ENCODE measurements at places on chromosomes 4 and X. TPM values are rescaled to one million over a fixed set of nuclear protein-coding genes. Genes with fewer than 3 reads are reported as not detected.

DNA sequence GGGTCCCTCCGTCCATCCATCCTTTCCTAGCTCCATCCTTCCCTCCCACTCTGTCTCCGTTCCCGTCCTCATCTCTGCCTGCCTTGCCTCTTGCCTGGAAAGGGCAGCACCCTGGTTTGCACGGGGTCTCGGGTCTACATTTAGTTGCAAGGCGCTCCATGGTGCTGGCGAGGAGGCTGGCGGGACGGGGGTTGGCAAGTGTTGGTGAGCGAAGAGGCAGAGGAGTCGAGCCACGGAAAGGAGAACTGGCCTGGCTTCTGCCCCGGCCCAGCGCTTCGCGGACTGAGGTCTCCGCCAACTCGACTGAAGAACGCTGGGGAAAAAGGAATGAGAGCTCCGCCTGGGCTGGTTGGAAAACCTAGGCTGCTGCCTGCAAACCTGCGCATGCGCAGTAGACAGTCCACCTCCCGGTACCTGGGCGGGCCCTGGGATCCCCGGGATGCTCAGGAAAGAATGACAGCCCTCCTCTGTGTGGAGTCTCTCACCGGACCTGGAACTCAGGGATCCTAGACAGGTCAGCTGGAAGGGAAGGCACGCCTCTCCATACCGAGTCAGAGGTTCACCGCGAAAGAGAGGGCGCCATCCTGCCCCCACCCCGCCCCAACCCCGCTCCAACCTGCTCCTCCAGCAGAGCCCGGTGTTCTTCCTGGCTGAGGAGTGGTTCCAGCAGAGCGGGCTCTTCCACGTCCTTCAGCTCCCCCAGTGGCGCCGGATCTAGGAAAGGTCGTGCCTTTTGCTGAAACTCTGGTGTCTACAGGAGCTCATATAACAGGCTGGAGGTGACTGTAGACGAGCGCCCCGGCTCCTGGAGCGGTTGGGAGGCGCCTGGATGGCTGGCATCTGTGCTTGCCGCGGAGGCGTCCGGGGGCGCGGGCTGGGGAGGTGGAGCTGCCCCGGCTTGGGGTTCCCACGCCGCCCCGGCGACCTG lies 6.0 kb downstream of the FRG2 start:
- DNase-seq = no peak

- DNase-seq = no peak
Measured at GRCh38 chrX:105229146-105229545, 8.7 kb upstream of the TEX13A start.

- DNase-seq = peak; percentile 19
Measured at GRCh38 chr4:61204353-61205060, 4.4 kb downstream of the ADGRL3 start.

GRCh38 chr4:126318376-126318775 lies 1003.6 kb downstream of the FAT4 start:
- no peak for DNase-seq

DNA sequence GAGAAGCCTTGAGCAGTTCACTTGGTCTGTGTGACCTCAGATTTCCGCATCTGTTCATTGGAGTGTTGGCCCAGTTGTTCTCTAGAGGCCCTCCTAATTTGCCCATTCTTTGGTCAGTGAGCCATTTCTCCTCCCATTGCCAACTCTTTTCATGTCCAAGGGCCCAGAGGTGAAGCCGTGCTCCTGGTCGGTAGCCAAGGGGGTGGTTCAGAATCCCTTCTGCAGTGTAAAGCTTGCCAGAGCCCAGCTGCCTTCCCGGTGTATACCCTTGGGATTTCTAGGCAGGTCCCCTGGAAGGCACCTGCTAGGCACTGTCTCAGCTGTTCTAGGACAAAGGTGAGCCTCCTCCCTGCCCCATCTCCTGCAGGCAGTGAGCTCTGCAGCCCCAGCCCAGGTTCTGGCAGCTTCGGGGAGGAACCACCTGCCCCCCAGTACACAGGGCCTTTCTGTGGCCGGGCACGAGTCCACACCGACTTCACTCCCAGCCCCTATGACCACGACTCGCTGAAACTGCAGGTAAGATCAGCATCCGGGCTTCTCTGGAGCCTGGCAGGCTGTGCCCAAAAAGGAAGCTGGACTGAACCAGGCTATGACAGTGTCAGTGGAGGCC lies 12.3 kb downstream of the SASH3 start:
- no peak for DNase-seq

DNA sequence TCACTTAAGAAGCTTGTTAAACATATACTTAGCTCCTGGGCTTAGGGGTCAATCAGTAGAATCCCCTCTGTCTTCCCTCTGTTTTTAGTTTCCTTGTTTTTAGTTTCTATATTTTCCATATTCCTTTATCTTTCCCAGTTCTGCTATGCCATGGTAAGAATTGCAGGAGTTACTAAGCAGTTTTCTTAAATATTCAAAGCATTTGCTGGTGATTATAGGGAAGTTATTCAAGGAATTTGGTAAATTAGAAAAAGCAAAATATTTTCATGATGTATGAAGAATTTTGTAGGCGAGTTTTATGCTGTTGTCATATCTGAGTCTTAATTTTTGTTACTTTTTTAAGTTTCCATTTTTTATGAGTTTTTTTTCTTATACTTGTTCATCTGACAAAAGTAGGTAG lies 91.6 kb upstream of the NUDT6 start:
- no peak for DNase-seq

C4orf51 gene
- total RNA-seq = not detected

CSN1S1 gene
- not detected for total RNA-seq

MXRA5 gene
- 1.1 TPM for total RNA-seq

HHIP gene
- 0.19 TPM for total RNA-seq
